Stomach (tissue), 19 donors: ENCODE measurements at places on chromosomes 12 and 14. TPM values are rescaled to one million over a fixed set of nuclear protein-coding genes. Genes with fewer than 3 reads are reported as not detected.

DNA sequence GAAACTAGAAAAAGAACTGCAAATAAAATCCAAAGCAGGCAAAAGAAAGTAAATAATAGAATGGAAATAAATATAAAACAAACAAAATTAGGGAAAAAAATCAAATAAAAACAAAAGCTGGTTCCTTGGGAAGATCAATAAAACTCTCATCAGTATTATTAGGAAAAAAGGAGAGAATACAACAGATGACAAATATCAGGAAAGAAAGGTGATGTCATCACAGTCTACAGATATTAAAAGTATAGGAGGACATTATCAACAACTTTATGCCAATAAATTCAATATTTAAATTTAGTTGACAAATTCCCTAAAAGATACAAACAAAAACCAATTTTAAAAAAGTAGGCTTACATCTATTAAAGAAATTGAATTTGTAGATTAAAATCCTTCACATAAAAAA, 107.4 kb upstream of the FOXN3 start:
- H3K27me3 ChIP-seq: no peaks in the 10 kb centered on the region
- no peaks in the 10 kb centered on the region for H3K36me3 ChIP-seq
- no peak overlapping the region for H3K4me3 ChIP-seq
- no peak overlapping the region for H3K27ac ChIP-seq
- H3K4me1 ChIP-seq: no peaks in the 10 kb centered on the region

- H3K4me3 ChIP-seq: no peak overlapping the region
- H3K4me1 ChIP-seq: no peaks in the 10 kb centered on the region
- peak; percentile 59 for DNase-seq
- H3K27ac ChIP-seq: no peak overlapping the region
Measured at GRCh38 chr14:72904840-72905561, 11.1 kb upstream of the DPF3 start.

Gene BMAL2
- 5.8 TPM for total RNA-seq

- H3K4me1 ChIP-seq: no peaks in the 10 kb centered on the region
- H3K4me3 ChIP-seq: no peak overlapping the region
- H3K27ac ChIP-seq: no peak overlapping the region
- H3K36me3 ChIP-seq: no peaks in the 10 kb centered on the region
Measured at GRCh38 chr12:74381958-74382357, 155.7 kb upstream of the ATXN7L3B start.

- peaks cover 35% of the 10 kb centered on the region for H3K36me3 ChIP-seq
- no peak for DNase-seq
- H3K27ac ChIP-seq: peak overlapping the region; percentile 91
- H3K4me1 ChIP-seq: peaks cover 31% of the 10 kb centered on the region
- peak overlapping the region; percentile 94 for H3K4me3 ChIP-seq
Measured at GRCh38 chr12:56257491-56258067, 605 bp downstream of the ANKRD52 start.

Gene TTC9
- not detected for total RNA-seq

GRCh38 chr14:105102361-105102870, 37.2 kb upstream of the GPR132 start:
- H3K27ac ChIP-seq: no peak overlapping the region
- no peaks in the 10 kb centered on the region for H3K4me1 ChIP-seq
- no peaks in the 10 kb centered on the region for H3K36me3 ChIP-seq
- H3K27me3 ChIP-seq: no peaks in the 10 kb centered on the region
- no peak overlapping the region for H3K4me3 ChIP-seq
- no peak for DNase-seq

DNA sequence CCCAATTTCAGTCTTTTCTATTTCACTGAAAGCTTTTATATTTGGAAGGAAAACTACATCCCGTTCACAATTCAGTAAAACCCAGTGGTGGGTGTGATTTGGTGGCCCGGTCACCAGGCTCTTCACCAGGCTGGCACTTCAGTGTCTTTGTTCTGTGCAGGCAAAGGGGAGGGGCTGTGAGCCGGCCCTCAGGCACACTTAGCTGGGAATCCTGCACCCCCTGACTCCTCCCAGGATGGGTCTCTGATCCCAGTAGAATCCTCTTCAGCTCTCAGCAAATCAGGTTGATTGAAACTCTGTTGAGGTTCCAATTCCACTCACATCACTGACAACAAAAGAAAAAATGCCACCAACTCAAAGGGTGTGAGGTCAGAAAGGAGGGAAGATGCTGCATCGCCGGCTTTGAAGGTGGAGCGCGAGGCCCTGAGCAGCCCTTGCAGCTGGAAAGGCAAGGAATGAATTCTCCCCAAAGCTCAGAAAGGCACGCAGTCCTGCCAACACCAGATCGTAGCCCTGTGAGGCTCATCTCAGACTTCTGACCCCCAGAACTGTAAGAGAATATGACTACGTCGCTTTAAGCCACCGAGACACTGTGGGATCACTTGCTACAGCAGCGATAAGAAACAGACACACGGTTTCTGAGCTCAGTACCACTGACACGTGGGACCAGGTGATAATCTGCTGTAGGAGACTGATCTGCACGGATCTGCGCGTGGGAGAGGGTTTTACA, 166.6 kb downstream of the PIWIL1 start:
- peaks cover 15% of the 10 kb centered on the region for H3K27me3 ChIP-seq
- no peak for DNase-seq
- H3K36me3 ChIP-seq: no peaks in the 10 kb centered on the region
- no peaks in the 10 kb centered on the region for H3K4me1 ChIP-seq
- no peak overlapping the region for H3K4me3 ChIP-seq

Gene INHBC
- not detected for total RNA-seq

- no peaks in the 10 kb centered on the region for H3K36me3 ChIP-seq
- no peaks in the 10 kb centered on the region for H3K27me3 ChIP-seq
- no peak for DNase-seq
- no peak overlapping the region for H3K4me3 ChIP-seq
Measured at GRCh38 chr14:68684466-68685418, 108.1 kb downstream of the ZFP36L1 start.

Gene NAV3
- total RNA-seq: 3.5 TPM

DNA sequence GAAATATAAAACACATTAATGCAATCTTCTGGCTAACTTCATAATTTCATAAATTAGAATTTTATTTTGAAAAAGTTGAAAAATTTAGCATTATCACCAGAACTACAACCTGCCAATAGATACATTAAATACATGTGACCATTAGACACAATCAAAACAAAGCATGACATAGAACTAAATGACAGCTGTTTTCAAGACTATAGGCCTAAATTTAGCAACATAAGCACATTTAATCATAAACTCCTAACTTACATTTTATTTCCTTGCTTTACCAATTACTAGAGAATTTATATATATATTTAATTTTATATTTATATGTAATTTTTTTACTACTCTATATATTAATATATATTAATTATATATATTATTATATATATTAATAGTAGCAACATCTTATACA, 165.4 kb downstream of the CEP128 start:
- H3K36me3 ChIP-seq: peaks cover 16% of the 10 kb centered on the region
- no peaks in the 10 kb centered on the region for H3K4me1 ChIP-seq
- DNase-seq: no peak
- H3K4me3 ChIP-seq: no peak overlapping the region
- H3K27ac ChIP-seq: no peak overlapping the region
